ENCODE measurements at places on chromosomes 13 and 19.

GRCh38 chr19:16943942-16944625 lies 55.3 kb downstream of the F2RL3 start:
- DNase-seq, result no peak

- no peak for DNase-seq
Measured at GRCh38 chr19:48926909-48927308, 6.6 kb upstream of the DHDH start.

DNA sequence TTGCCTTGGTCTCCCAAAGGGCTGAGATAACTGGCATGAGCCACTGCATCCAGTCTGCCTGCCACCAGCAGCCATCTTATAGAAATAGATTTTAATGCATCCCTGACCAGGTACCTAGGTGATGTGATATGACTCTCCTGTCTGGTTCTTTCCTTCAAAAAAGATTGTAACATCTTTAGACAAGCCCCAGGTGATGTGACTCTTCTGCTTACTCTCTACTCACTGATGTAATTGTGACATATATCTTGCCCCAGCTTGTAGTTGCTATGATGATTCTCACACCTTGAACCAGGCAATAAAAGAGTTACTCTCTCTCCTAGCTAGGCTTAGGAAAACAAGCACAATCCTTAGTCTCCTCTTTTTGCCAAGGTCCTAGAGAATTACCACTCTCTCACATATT lies 30.6 kb upstream of the ZNF681 start:
- DNase-seq, result no peak

DNA sequence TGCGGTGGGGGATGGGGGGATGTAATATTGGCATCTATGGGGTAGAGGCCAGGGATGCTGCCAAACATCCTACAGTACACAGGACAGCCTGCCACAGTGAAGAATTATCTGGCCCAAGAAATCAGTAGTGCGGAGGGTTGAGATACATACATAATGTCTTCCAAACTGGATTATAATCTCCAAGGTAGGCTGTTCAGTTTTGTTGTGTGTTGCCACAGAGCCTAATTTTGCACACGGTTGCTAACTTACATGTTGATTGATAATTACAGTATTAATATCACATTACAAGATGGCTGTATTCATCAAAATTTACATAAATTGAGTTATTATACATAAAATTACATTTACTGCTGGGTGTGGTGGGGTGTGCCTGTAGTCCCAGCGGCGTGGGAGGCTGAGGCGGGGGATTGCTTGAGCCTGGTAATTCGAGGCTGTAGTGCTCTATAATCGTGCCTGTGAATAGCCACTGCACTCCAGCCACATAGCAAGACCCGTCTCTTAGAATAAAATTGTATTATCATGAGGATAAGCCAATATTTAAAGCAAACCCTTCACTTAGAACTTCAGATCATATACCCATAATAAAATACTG lies 8.1 kb downstream of the POMP start:
- no peak for DNase-seq

GRCh38 chr13:93522501-93522900 lies 295.9 kb downstream of the GPC6 start:
- no peak for DNase-seq

DNA sequence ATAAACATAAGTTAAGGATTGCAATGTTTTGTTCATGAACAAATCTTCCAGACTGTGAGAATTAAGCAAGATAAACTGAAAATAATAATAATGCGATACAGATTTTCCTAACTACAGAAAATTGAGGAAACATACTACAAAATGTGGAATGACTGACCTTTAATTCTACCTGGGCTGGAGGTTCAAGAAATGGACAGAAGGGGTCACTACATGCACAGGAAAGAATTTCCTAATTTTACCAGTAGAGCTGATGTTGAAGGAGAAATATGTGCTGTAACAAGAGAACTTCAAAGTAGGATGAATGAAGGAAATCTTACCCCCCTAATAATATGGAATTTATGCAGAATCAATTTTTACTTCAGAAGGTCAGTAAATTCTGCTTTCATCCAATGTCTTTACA lies 62.3 kb downstream of the ZNF627 start:
- DNase-seq, result no peak

DNA sequence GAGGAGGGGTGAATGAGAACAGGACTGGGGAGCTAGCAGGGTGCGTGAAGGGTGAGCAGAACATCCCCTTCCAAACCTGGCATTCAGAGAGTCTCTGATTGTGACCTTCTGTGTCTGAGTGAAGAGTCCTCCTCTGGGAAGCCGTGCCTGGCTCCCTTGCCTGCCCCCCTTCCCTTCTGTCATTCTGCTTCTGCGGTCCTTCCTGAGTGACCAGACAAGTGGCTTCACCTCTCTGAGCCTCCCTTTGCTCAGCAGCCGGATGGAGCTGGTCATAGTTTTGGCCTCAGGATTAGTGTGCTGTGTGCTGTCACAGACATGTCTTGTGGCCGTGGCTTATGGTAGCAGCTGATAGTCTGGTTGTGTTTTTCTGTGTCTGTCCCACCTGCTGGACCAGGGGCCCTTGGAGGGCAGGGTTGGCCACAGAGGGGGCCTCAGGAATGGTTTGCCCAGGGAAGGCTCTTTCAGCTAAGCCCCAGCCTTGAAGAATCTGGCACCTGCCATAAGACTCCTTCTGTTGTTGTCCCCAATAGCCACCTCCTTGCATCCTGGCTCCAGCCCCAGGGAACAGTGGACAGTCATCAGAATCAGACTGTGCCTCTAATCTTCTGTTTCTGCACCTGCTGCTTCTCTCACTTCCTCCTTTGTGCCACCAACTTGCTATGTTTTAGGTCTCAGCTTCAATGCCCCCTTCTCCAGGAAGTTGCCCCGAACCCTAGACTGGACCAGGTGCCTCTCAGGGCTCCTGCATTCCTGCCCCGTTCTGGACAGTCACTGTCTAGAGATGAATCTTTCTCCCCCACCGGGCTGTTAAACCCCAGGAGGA lies 5.9 kb downstream of the CLPTM1 start:
- no peak for DNase-seq

DNA sequence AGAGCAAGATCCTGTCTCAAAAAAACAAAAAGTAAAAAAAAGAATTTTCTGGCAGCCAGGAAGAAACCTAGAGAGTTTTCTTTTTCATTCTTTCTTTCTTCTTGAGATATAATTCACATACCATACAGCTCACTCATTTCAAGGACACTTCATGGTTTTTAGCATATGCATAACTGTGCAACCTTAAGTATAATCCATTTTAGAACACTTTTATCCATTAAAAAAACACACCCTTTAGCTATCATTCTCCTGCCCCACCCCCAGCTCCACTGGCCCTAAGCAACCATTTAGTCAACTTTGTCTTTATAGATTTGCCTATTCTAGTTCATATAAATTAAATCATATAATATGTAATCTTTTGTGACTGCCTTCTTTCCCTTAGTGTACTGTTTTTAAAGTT lies 8.1 kb upstream of the IPO5 start:
- DNase-seq, result no peak

GRCh38 chr13:112602189-112602588 lies 14.2 kb upstream of the TUBGCP3 start:
- DNase-seq, result no peak

GRCh38 chr13:41670873-41671443 lies 213.6 kb downstream of the RGCC start:
- no peak for DNase-seq

DNA sequence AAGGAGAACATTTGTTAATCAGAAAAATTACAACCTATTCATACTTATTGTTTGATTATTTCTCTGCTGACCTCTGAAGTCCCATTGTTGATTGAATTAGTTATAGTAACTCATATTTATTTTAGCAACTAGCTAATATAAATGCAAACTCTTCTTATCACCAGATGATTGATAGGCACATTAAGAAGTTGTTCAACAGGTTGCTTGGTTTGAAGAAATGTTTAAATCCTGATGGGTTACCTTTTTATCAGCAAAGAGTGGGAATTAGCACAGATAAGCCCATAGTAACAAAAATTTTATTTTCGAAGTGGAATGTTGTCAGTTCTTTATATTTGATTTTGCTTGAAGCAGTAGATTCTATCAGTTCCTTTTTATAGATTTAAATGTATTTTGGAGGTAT lies 44.4 kb downstream of the KLF5 start:
- no peak for DNase-seq

DNA sequence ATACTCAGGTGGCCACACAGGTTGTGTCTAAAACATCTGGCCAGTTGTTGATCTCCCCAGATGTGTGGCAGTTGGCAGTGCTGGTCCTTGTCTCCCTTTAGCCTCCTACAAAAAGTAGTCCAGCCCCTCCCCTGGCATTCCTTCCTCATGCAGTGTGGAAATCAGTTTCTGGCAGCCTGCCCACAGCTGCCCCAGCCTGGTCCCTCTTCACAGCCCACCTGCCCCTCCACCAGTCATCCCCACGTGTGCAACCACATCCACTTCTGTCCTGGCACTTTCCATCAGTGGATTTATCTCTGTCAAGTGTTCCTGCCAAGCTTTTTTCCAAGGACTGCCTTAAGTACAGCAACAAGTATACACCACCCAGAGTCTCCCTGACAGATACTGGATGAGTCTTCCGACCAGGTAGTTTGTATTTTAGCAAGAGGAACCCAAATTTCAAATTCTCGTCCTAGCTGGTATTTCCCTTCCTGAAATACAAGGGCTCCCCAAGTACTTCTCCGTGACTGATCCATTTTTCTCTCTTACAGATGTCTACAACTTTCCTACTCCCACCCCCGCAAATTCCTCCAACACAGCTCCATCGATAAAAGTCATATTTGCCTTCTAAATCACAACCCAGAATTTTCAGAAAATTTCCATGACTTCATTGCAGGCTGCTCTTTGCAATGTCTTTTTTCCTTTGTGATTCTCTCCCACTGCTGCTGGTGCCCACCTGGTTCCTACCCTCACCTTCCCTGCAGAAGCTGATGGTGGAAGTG lies 313.5 kb downstream of the FOXO1 start:
- no peak for DNase-seq

DNA sequence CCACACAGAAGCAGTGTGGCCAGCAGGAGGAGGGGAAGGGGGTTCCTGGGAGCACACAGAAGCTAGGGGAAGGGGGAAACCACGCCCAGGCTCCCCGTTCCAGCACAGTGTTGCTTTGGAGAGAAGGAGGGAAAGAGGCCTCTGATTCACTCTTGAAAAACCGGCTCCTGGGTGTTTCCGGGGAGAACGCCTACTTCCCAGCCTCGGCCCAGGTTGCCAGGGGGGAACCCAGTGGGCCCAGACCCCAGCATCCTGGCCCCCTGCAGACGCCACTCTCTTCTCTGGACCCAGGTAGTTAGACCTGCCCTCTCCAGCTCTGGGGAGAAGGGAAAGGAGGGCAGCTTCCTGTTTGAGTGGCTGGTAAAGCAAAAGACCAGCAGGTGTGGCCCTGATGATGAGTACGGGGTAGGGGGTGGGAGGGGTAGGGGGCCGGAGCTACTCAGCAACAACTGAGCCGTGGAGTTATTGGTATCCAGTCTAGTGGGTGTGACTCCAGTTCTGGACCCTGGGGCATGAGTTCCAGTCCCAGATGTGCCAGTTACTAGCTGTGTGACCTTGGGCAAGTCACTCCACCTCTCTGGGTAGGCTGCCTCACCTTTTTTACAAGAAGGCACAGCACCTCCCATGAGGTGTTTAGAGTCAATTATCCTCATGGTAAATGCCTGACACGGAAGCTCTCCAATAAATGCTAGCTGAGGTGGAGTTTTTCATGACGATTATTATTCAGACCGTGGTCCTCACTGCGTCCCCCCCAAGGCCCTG lies 836 bp downstream of the GIPC1 start:
- DNase-seq, result no peak

- no peak for DNase-seq
Measured at GRCh38 chr13:42218576-42218975, 53.4 kb upstream of the AKAP11 start.

DNA sequence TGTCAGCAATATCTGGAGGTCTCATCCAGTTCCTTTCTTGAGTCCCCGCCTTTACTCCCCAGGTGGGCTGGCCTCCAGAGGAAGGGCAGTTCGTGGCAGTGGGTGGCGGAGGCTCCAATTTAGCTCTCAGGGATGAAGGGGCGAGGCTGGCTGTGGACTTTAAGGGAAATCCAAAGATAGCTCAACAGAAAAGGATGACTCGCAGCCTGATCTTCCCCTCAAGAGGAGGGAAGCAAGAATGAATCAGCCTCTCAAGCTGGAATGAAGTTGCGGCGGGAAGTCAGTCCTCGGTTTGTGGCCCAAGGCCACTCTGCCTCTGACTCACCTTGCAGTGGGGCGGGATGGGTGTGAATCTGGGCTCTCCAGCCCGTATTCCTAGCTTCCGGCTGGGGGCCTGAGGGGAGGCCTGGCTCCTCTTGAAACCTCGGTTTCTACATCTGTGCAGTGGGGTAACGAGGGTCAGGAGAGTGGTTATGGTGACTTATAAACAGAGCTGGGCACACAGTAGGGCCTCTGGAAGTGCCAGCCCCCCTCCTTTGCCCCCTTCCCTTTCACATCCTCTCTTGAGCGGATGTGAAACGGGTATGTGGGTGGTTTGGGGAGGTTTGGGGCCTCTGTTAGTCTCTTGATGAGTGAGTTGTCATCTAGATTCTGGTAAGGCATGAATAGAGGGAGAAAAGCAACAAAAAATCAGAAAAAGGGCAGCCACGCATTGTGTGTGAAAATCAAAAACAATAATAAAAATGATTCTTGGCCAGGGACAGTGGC lies 10.5 kb upstream of the SMG9 start:
- no peak for DNase-seq

- no peak for DNase-seq
Measured at GRCh38 chr19:6654347-6655310, 15.3 kb downstream of the TNFSF14 start.

DNA sequence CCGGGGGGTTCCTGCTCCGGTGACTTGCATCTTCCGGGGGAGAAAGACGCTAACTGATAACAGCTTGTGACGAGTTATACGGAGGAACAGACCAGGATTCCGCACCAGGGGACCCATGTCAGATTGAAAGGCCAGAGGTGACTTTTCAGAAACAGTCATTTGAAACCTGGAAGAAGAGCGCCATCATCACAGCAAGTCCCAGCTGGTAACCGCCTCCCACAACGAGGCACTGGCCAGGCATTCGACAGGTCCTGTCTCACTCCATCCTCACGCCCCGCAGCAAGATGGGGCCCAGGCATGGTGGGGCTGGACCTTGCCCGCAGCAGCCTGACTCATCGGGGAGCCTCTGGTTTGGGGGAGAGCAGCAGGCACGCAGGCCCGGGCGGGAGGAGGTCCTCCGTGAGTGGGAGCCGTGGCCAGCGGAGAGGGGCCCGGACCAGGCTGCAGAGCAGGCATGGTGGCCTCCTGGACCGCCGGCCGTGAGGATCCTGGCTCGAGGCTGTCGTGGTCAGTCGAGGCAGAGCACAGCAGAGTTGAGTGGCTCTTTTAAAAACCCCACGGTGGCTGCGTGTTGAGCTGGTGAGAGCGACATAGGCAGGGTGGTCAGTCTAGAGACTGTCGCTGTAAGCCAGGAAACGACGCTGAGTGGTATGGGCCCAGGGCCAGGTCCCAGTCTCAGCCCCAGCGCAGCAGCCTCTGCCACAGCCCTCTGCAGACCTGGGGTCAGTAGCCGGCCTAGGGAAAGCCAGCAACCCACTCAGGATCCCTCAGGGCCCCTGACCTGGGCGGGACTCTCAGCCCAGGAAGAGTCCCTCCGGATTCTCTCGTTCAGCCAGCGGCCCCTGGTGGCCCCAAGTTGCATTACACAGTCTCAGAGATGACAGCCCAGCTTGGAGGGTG lies 94.9 kb upstream of the MCF2L start:
- DNase-seq, result peak; percentile 84

Measured in endothelial cell (in vitro differentiated cells).